ENCODE measurements at places on chromosomes 11 and 22. TPM values are rescaled to one million over a fixed set of nuclear protein-coding genes. Genes with fewer than 3 reads are reported as not detected.

DNA sequence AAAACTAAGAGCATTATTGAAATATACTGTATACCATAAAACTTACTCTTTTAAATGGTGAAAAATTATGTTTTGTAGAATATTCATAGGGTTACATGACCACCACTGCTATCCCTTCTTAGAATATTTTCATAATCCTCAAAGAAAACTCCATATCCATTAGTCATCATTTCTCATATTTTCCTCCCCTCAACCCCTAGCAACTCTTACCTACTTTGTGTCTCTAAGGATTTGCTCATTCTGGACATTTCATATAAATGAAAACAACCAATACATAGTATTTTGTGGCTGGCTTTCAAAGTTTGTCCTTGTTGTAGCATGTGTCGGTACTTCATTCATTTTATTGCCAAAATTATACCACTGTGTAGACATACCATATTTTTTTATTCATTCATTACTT is 863.8 kb downstream of the KCNA4 start:
- DNase-seq, result no peak

- DNase-seq, result no peak
Measured at GRCh38 chr22:39350757-39351688, 1.2 kb downstream of the SYNGR1 start.

LRP4 gene
- polyA plus RNA-seq, result 0.86 TPM

- no peak for DNase-seq
Measured at GRCh38 chr22:49693416-49693815, 134.3 kb downstream of the BRD1 start.

FJX1 gene
- 11.1 TPM for polyA plus RNA-seq

DNA sequence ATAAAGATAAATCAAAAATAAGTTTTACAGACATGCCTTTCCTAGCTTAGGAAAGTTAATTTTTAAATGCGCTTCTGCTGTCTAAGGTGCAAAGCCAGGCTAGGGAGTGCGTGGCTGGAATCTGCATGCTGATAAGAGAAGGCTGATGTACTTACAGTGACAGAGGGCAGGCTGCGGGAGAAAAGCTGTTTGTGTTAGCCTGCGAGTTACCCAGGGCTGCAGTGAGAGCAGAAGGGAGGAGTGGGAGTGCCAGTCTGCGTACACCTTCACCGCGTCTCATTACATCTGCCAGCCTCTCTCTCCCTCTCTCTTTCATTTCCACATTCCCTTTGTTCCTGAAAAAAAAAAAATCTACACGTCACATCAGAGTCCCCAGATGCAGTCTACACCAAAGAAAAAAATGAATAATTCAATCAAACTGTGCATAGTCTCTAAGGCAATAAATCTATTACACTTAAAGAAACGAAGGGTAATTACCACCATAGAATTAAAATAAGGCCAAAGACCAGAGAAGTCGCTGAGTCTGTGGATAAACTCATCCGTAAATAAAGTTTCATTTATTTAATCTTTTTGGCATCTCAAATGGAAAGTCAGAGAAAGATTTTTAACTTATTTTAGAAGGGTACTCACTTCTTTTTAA is 126.4 kb upstream of the C11orf58 start:
- DNase-seq, result no peak

- no peak for DNase-seq
Measured at GRCh38 chr22:32806296-32806695, 4.8 kb downstream of the TIMP3 start.

GRCh38 chr11:46722566-46723358 is 3.7 kb downstream of the F2 start:
- DNase-seq, result no peak

- peak; percentile 98 for DNase-seq
Measured at GRCh38 chr11:128548649-128549255, 38.6 kb downstream of the ETS1 start.

- DNase-seq, result no peak
Measured at GRCh38 chr11:12741671-12742216, 67.5 kb downstream of the TEAD1 start.

- DNase-seq, result no peak
Measured at GRCh38 chr22:45585946-45586540, 83.4 kb downstream of the FBLN1 start.

DNA sequence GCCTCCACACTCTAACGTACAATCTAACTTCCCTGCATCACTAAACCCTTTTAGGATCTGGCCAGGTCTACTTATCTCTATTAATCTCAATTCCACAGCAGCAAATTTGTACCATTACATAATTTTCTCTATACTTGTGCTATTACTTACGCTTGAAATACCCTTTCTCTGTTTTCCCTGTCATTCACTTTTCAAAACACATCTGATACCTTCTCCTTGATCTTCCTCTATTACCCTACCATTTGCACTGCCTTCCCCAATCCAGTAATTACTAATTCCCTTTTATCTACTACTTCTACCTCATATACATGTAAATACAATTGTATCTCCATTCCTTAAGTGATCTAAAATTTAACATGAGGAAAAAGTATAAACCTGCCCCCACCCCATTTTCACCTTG is 14.0 kb downstream of the CHORDC1 start:
- DNase-seq, result no peak

GRCh38 chr22:36319595-36320497 is 66.9 kb downstream of the APOL1 start:
- no peak for DNase-seq

DNA sequence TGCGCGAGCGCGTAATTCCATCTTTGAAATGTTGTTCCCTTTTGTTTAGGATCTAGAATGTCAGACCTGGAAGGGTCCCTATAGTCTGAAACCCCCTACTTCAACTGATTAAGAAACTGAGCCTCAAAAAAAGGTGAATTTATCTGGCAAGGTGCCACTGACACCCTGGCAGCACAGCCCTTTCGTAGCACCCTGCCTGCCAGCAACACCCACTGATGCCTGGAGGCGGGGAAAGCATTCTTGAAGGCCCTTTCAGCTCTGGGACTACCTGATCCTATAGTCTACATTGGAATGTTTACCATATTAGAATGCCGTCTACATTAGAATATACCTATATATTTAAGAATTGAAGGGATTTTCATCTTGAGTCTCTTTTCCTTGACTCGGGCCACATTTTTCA is 542.3 kb downstream of the BUD13 start:
- DNase-seq, result no peak

CCDC88B gene
- 3.7 TPM for polyA plus RNA-seq

GTF2H1 gene
- 15.7 TPM for polyA plus RNA-seq

DNA sequence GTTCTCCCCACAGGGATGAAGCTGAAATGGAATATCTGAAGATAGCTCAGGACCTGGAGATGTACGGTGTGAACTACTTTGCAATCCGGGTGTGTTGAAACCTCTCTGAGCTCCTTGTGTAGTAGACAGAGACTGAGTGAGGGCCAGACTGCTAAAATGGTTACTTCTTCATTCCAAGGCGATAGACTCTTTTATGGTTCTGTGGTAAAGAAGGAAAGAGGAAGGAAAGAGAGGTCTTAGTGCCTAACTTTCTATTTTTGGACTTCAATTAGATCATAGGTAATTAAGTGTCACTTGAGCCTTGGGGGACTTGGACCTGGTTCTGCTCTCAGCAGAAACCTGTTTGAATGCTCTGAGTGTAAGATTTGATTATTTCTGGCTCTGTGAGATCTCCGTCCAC is 54.7 kb downstream of the NF2 start:
- DNase-seq, result no peak

GRCh38 chr11:12717851-12718291 is 43.6 kb downstream of the TEAD1 start:
- DNase-seq, result no peak

RNF26 gene
- 41.6 TPM for polyA plus RNA-seq

DNA sequence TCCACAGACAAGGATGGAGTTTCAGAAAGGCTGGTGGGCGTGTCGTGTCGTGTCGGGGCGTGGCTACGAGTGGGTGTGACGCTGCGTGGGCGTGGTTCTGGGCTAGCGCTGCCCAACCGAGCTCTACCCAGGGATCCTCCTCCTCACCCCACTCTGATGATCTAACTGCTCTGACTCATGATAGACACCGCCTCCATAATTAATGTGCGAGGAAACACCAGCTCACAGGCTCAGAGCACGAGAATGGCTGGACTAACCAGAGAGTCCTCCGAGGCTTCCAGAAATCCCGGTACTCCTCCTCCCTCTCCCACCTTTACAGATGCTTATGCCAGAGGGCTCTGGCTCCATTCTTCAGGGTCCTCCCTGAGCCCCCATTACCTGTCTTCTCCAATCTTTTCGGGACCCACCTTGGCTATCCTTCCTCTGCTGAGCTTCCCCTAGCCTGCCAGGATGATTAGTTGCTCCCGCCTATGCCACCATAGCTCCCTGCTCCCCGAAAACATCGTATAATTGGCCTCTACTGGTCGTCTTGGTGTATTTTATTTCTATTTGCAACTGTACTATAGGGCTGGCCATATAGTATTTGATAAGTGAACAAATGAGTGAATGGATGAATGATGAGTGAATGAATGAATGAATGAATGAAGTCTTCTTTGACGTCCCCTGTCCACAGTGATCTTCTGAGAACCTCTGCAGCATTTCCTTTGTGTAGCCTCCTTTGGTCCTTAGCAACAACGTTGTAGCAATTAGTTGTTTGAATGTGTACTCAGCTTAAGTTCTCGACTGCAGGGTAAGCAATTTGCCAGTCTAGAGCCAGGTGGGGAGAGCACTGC is 21.7 kb downstream of the TMPRSS13 start:
- peak; percentile 94 for DNase-seq

DNA sequence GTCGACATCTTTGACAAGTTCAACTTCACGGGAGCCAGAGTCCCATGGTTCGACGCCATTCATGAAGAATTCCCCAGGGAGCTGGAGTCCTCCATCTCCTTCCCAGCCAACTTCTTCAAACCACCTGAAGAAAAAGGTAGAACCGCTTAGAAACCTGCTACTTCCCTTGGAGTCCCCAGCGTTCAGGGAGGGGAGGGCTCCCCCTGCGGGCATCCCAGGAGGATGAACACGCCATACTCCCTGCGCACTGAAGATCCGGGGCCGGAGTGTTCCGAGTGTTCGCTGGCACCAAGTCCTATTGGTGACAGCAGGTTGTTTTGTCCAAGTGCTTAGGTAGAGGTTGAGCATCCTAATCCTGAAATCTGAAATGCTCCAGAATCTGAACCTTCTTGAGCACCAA is 51.7 kb upstream of the PRODH start:
- DNase-seq, result no peak

DNA sequence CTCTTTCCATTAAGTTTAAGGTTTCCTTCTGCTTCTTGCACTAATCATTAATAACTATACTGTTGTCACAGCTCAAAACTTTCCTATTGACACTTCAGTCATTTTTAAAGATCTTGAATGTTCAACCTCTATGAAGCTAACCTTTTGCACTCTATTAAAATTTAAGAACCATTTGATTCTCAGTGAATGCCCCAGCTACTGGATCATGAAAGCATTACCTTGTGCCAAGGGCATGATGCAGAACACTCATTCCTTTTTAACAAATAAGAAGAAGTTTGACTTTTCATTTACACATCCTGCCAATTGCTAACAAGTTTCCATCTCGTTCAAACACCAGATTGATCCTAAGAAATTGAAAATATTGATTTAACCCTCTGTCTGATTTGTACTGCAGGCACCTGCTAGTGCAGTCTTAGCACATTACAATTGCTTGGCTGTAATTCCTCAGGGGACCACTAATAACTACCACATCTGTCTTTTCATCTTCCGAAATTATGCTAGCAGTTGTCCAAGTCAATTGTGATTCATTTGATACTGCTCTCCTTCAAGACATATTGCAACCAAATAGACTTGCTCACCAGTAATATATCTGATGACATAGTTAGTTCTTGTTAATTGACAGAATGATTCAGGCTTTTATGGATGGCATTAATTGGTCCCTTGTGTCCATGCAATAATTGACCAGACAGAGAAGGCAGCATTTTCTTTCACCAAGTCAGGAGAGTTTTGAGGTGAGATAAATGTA is 158.4 kb downstream of the TEAD1 start:
- DNase-seq, result no peak

- DNase-seq, result peak; percentile 69
Measured at GRCh38 chr22:38824585-38824984, 19.2 kb downstream of the NPTXR start.

SLC3A2 gene
- 344 TPM for polyA plus RNA-seq

DNA sequence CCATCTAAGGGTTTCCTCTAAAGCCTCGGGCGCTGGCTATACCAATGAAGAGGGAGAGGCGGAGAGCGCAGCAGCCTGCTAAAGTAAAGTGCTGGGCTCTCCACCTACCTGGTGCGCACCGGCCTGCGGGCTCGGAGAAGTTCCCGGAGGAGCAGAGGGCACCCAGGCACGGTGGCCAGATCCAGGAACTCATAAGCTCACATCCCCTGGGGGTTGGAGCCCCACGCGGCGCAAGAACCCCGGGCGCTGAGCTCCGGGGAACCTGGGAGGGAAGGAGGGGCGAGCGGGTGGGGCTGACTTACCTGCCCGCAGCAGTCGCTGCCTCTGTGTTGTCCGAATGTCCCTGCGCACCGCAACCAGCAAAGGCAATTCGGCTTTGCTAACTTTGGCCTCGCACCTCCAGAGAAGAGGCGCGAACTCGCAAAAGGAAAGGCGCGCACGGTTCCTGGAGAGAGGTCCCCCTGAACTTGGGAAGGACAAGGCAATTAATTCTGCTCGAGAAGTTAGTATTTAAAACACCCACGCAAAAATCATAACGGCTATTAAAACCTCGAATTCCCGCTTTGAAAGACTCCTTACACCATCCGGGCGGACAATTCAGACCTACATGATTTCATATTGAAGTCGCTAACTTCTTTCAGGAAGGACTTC is 127.6 kb upstream of the C11orf58 start:
- DNase-seq, result no peak

GRCh38 chr22:42611051-42611450 is 3.6 kb downstream of the POLDIP3 start:
- no peak for DNase-seq

DNA sequence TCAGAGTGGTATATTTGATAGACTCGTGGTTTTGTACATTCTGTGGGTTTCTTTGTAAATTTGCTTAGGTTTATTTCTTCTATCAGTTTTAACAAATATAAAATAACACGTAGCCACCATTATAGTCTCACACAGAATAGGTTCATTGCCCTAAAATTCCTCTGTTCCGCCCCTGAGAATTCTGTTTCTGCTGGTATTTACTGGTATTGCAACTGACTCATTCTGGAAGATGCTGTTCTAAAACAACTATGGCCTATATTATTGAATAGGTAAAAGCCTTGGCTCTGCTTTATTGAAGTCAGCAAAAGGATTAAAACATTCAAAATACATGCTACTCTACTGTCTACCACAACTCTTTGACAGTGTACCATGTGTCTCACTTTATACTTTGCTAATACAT is 119.1 kb upstream of the CHORDC1 start:
- DNase-seq, result no peak

SPECC1L gene
- 18.8 TPM for polyA plus RNA-seq

DNA sequence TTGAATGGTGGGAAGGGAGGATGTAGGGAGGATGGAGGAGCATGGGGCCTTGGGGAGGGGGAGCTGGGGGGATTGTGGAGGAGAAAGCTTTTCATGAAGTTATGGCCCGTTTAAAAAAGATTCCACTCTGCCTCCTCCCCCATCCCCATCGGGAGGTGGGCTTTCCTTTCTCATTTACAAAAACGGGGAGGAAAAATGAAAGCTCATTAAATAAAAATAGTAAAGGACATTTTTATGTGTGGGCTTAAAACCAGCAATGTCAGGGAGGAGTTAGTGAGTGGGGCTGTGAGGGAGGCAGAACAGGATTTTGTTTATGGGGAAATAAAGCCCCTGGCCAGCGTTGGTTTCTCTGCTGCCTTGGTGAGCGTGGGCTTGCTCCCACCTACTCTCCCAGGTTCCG is 83.2 kb downstream of the ZBTB16 start:
- no peak for DNase-seq

RTN4RL2 gene
- 0.35 TPM for polyA plus RNA-seq

KCNQ1OT1 gene
- polyA plus RNA-seq, result 0.13 TPM

GRCh38 chr11:64245797-64246620 is 734 bp downstream of the PPP1R14B start:
- peak; percentile 82 for DNase-seq

EMID1 gene
- 0.56 TPM for polyA plus RNA-seq
